Cortex of kidney (tissue), 1 donor: ENCODE measurements at places on chromosomes 5 and 9.

DNA sequence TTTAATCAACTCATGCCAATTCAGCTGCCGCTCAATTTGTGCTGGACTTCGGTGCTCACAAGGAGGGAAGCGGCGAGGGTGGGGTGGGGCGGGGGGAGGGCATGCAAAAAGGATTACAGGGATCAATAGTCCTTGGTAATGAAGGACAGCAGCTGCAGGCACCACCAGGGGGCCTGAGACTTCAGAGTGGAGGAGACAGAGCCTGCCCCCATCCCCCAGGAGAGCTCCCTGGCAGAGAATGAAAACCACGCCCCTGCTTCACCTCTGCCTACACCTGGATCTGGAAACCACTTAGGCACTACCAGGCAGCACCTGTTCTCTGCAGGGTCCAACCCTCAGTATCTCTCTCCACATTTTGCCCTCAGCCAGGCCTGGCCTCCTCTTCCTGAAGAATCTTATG is 155.6 kb downstream of the TRIM32 start:
- no peak for DNase-seq

GRCh38 chr9:99391937-99392594 is 170.0 kb downstream of the SEC61B start:
- no peak for DNase-seq

- no peak for DNase-seq
These were observed 101.4 kb downstream of the ZNF462 start for GRCh38 chr9:106964329-106964728.

DNA sequence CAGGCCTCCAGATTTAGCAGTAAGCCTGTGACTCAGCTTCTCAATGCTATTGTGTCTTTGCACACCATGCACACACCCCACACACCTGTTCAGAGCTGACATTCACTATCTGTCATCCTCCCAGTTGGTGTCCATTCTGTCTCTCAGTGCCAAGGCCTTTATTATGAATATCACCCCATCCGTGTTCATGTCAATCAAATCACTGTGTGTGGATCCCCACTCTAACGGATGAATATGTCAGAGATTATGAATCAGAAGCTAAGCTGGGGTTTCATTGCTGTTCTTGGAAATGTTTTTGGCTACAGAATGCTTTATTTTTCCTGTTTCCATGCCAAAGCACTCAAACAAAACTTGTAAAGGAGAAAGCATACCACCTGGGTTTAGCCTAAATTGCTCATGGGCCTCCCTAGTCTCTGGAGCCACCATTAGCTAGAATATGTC is 9.4 kb upstream of the MAMDC2 start:
- no peak for DNase-seq

DNA sequence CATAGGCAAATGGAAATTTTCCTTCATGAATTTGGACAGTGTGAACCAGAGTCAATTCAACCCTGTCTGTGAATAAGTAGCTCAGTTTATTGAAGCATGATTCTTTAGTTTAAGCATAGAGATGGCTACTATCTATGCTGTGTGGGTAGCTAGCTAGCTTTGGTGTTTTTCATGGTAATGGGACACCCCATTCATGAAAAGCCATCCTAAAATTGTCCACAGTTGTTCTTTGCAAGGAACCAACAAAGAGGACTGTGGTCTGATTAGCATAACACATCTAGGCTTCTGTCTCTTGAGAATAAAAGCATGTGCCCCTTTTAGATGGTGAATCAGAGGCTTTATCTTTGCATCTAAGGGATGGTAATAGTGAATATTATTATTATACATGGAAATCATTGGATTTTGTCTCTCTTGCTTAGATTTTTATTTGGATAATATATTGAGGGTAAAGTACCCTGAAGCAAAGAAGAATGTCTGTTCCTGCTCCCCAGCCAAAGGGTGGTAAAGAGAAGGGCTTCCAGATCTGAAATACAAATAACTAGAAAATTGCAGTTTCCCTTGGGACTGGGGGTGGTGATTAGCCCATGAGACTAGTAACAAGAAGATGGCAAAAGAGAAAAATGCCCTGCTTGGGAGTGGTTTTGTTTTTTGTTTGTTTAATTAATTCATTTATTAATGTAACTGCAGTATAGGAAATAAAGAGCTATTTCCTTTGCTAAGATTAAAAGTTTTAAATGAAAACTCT is 624.2 kb upstream of the ZNF608 start:
- no peak for DNase-seq
